ENCODE measurements at places on chromosomes 5 and 9.
A peak's percentile ranks its signal among the peaks of the same experiment; 100 is the strongest.

GRCh38 chr5:38479315-38479904 lies 77.0 kb downstream of the LIFR start:
- no peak for DNase-seq

- no peak for DNase-seq
Observed at GRCh38 chr9:96725576-96725975, 52.3 kb downstream of the ZNF510 start.

DNA sequence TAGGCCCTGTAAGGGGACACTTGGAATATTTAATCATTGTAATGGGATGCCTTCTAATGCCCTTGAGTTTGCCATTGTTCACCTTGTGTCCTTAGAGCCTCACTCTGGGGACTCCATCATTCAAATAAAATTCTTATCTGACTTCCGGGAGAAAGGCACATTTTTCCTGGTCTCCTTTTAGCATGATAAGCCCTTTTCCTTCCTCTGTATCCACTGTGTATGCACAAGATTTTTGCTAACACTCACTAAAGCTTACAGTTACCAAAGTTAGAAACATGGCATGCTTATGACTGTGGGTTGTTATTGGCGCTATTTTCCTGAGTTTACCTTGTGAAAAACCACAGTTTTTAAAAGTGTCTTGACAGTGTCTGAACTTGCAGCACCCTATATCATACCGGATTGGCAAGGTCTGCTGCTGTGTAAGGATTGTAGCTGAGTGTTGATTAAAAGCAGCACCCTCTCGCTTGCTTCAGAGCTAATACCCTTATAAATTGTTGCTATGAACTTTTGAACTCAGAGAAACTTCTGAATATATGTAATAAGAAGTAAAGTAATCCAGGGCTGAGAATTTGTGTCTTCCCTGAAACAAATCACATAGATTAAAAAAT lies 46.4 kb downstream of the SNCAIP start:
- no peak for DNase-seq

DNA sequence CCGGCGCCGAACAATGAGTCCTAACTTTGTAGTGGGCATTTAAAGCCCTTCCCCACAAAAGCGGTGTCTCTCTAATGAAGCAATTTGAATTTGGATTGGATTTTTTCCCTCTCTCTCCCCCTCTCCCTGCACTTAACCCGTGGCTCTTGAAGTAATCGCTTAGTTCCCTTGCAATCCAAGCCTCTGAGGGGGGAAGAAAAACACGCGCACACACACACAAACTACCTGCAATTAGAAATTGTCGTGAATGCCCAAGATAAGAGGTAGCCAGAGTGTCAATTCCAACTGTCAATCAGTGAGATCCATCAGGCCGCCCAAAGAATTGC lies 1.2 kb downstream of the LHX6 start:
- no peak for DNase-seq

GRCh38 chr9:74498621-74499095 lies 1.5 kb downstream of the RORB start:
- DNase-seq: no peak

DNA sequence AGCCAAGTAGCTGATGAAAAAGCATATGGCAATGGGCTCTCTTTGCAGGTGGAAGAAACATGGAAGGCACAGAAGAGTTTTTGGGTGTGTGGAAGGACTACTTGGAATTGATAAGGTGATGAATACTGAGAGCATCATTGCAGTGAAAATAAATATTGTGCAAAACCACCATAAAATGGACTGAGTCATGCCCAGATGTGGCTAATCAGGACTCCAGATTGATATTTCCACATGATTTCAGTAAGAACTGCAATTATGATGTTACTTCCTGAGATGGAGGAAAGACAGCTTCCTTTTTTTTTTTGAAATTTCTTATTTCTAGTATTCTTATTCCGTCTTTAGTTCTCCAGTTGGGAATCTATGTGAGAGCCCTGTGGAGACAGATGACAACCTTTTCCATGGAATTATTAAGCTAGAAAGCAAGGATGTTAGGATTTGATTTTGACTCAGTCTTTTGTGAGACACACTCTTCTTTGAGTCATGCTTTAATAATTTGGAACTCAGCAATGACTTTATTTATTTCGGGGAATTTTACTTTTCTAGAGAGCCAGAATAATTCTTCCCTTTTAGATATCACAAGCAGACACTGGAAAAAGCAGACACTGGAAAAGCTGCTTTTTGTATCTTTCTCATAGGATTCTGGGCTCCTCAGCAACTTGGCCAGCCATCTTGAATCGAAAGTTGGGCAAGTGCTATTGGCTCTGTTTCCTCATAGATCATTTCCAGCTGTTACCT lies 94.2 kb upstream of the VCAN start:
- peak; percentile 56 for DNase-seq

GRCh38 chr5:147430628-147431027 lies 79.2 kb downstream of the DPYSL3 start:
- DNase-seq: no peak

GRCh38 chr5:14223372-14223771 lies 80.2 kb downstream of the TRIO start:
- no peak for DNase-seq

GRCh38 chr5:136780518-136780917 lies 415.2 kb upstream of the TRPC7 start:
- no peak for DNase-seq

- DNase-seq: no peak
Observed at GRCh38 chr5:114948363-114948762, 221.3 kb downstream of the TRIM36 start.

DNA sequence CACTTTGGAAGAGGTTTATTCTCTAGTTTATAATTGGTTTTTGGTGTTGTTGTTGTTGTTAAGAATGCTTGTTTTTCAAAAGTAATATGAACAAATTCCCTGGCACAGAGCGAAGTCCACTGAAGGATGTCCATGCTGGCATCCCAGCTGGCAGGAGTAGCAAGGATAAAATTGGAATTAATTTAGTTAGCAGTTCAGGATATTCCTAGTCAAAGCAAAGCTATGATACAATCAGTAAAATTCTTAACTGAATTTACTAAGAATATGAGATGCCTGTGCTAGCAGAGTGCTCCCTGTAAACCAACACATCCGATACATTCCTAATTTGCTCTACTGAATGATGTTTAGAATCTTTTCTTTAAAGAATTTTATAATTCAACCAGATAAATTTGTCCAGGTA lies 161.4 kb downstream of the FANCC start:
- no peak for DNase-seq

- DNase-seq: no peak
Observed at GRCh38 chr5:150465927-150466326, 16.4 kb upstream of the RPS14 start.

GRCh38 chr9:14932641-14933040 lies 22.4 kb upstream of the FREM1 start:
- DNase-seq: no peak
